NCI-H187 (cell line): ENCODE measurements at places on chromosomes 5 and 9.

- no peak for DNase-seq
These were observed 129.4 kb downstream of the OLFM1 start for GRCh38 chr9:135216791-135217441.

- no peak for DNase-seq
These were observed 48.0 kb downstream of the RUSC2 start for GRCh38 chr9:35537913-35538312.

DNA sequence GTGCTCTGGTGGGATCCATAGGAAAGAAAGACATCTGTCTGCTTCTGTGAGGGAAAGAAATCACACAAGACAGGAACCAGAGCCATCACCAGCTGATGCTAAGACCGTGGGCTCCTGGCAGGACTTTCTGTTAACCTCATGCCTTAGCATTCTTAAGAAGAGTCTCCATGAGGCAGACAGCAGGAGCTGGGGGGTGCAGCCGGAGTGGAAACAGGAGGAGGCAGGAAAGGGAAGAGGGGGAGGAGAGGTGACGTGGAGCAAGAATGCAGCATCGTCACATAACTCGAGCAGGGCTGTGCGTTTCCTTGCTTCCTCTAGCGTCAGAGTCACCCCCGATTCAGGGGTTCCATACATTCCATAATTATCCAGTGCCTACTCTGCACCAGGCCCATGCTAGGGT lies 53.6 kb downstream of the ERGIC1 start:
- no peak for DNase-seq

- no peak for DNase-seq
These were observed 11.8 kb upstream of the IFNW1 start for GRCh38 chr9:21153336-21154017.

DNA sequence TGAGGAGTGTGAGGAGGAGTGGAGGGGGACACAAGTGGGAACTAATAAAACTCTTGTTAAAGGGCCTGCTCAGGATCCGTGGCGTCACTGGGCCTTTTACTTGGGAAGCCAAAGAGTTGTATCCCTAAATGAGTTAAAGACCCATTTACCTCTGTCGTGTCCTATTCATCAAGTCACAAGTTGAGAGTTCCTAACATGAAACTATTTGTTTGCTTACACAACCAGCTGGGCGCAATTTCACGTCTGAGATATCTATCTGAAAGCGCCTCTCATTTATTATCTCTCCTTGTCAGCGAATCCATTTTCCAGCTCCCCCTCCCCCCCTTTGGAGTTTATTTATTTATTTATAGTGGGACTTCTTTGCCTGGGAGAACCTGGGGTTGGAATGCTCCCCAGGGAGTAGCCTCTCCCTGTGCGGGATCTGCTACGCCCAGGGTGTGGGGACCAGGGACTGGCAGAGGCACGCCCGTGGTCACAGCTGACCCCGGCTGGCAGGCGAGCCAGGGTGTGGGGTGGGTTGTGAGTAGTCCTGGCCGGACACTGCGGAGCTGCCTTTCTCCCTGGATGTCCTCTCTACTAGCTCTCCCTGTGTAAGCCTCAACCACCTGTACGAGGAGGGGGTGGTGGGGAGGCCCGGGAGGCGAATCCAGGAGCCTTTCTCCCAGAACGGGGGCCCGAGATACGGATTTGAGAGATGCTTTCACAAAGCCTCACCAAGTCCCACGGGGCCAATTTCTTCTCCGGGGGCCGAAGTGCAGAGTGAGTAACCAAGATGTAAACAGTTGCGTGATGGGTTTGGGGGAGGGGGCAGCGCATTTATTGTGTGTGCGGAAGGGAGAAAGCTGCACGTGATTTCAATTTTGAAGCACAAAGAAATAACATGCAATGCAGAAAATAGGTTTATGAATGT lies 15.3 kb downstream of the NR2F1 start:
- no peak for DNase-seq

DNA sequence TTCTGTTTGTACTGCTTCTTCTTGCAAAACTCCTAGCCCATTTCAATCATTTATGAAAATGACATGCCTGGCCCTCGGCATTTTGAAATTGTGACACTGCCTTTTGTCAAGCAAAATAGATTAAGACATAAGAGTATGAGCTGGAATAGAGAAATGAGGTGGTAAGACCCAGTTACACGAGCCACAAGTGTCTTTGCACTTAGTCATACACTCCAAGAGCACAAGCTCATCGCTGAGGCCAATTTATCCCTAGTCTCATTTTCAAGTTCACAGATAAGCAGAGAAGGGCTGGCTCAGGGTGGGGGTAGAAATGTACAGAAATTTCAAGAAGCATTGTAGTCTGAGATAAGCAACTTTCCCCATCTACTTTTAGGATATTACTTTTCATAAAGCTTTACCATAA lies 40.6 kb upstream of the MAP1B start:
- DNase-seq = no peak
